Mesangial cell (primary cell): ENCODE measurements at places on chromosomes 11 and 22. TPM values are rescaled to one million over a fixed set of nuclear protein-coding genes. Genes with fewer than 3 reads are reported as not detected.

SERPIND1 gene
- total RNA-seq, result not detected in 2 replicates

KCNE3 gene
- total RNA-seq, result 0.81 and 1.0 TPM in 2 replicates

TMEM138 gene
- 12.5 and 36.2 TPM in 2 replicates for total RNA-seq

APOA5 gene
- total RNA-seq, result not detected in 2 replicates

MAPK8IP2 gene
- 0.33 and 1.0 TPM in 2 replicates for total RNA-seq

TMEM45B gene
- 0.16 and 0.76 TPM in 2 replicates for total RNA-seq

RFPL1 gene
- not detected in 2 replicates for total RNA-seq

PRG3 gene
- total RNA-seq, result not detected in 2 replicates

ANO9 gene
- 3.1 and 15.8 TPM in 2 replicates for total RNA-seq

PRODH gene
- 0.16 and 5.6 TPM in 2 replicates for total RNA-seq

LINC01488 gene
- not detected in 2 replicates for total RNA-seq

EML3 gene
- 24.4 and 37.3 TPM in 2 replicates for total RNA-seq

SCGB1D2 gene
- total RNA-seq, result not detected in 2 replicates

OR8H2 gene
- not detected in 2 replicates for total RNA-seq

TMEM191B gene
- 1.0 and 1.8 TPM in 2 replicates for total RNA-seq

PGA4 gene
- total RNA-seq, result not detected in 2 replicates

TMEM126B gene
- total RNA-seq, result 34.0 and 57.2 TPM in 2 replicates

JHY gene
- total RNA-seq, result 1.5 and 1.6 TPM in 2 replicates

ST14 gene
- 0.98 and 4.3 TPM in 2 replicates for total RNA-seq

RIMBP3C gene
- 0.13 and 0.33 TPM in 2 replicates for total RNA-seq

C11orf42 gene
- total RNA-seq, result not detected in 2 replicates

CBX7 gene
- 0.49 and 4.1 TPM in 2 replicates for total RNA-seq

NAV2 gene
- total RNA-seq, result 31.0 and 47.4 TPM in 2 replicates

IFTAP gene
- 10.9 and 11.5 TPM in 2 replicates for total RNA-seq

ZBED4 gene
- 17.0 and 18.6 TPM in 2 replicates for total RNA-seq

ARHGAP42 gene
- total RNA-seq, result 21.7 and 27.5 TPM in 2 replicates

WNT11 gene
- 0.63 TPM in 1 of 2 replicates, not detected in the other for total RNA-seq

MAJIN gene
- not detected in 2 replicates for total RNA-seq

MUC5AC gene
- total RNA-seq, result not detected in 2 replicates

MYRF gene
- 45.6 and 93.3 TPM in 2 replicates for total RNA-seq

ST3GAL4 gene
- total RNA-seq, result 24.4 and 32.3 TPM in 2 replicates
